Prostate gland (tissue), 2 donors: ENCODE measurements at places on chromosomes 2 and 18. TPM values are rescaled to one million over a fixed set of nuclear protein-coding genes. Genes with fewer than 3 reads are reported as not detected.

Gene HOXD9
- 29.1 TPM for total RNA-seq

Gene SULT1C4
- total RNA-seq, result not detected

DNA sequence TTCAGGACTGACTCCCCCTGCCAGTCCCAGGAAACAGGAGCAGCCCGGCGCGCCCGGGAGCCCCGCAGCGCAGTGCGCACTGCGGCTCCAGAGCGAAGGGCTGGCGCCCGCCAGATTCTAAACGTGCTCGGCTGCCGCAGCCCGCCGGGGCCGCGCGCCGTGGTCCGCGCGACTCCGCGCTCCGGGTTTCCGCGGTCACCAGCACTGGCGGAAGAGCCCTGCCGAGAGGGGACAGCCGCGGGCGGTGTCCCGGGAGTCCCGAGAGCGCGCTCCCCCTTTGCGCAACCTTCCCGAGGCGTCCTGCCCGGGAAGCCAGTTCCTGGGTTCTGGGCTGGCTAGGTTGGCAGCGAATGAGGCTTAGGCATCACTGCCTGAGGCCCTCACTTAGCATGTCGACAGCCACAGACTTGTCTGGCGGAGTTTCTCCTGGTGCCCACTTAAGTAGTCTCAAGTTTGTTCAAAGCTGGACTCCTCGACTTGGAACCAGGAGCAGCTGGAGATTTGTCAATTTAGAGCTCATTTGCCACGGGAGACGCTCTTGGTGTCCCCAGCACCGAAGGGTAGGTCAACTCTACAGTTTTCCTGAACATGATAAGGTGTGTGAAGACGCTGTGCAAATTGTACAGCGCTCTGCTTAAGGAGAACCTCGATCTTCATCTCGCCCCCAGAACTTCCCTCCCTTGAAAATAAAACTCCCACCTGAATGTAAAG lies 1.5 kb upstream of the VSNL1 start:
- peak overlapping the region; percentile 29 for H3K4me3 ChIP-seq
- peak overlapping the region; percentile 52 for H3K27ac ChIP-seq
- DNase-seq, result peak; percentile 80

- H3K4me3 ChIP-seq, result no peak overlapping the region
- H3K36me3 ChIP-seq, result no peaks in the 10 kb centered on the region
- H3K27me3 ChIP-seq, result no peaks in the 10 kb centered on the region
- no peaks in the 10 kb centered on the region for H3K4me1 ChIP-seq
- no peak overlapping the region for H3K27ac ChIP-seq
These were observed 43.1 kb upstream of the TGFA start for GRCh38 chr2:70596739-70597138.

- peak within 1 kb of the TSS; percentile 86 for H3K27ac ChIP-seq
- DNase-seq, result peak; percentile 88
- H3K27me3 ChIP-seq, result no peaks in the 10 kb centered on the region
- no peaks in the 10 kb centered on the region for H3K4me1 ChIP-seq
These were observed at the start of gene IFIH1 for GRCh38 chr2:162318328-162319180. Gene IFIH1 (minus strand): TSS chr2:162318684. CDS start chr2:162318307, 377 bp downstream.

DNA sequence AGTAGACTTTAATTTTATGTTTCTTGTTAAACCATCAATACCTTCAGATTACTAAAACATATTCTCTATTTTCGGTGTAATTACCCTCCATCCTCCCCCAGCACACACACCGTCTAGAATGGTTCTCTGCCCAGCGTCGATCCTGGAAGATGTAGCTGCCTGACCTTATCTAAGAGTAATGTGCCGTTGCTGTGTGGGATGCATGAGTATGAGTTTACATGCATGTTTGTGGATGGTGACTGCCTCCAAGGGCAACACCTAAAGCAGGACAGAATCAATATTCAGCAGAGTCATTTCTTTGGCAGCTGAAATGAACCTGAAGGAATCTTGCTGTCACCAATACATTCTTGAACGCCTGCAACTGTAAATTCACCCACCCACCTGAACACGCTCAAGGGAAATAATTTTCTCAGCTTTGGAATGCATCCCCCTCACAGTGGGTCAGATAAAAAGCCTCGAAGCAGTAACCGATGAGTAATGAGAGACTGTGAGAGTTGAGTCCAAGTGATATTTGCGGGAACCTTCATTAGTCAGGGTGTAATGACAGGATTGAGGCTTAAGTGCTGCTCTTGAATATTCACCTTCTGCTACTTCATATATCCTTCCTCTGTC lies 155.8 kb upstream of the RND3 start:
- H3K4me1 ChIP-seq, result no peaks in the 10 kb centered on the region
- no peak for DNase-seq
- H3K36me3 ChIP-seq, result no peaks in the 10 kb centered on the region
- H3K4me3 ChIP-seq, result no peak overlapping the region
- H3K27me3 ChIP-seq, result no peaks in the 10 kb centered on the region

- no peak overlapping the region for H3K27ac ChIP-seq
- H3K4me1 ChIP-seq, result no peaks in the 10 kb centered on the region
- no peaks in the 10 kb centered on the region for H3K27me3 ChIP-seq
- DNase-seq, result no peak
- no peak overlapping the region for H3K4me3 ChIP-seq
These were observed 23.9 kb downstream of the PECR start for GRCh38 chr2:216057688-216058193.

- H3K27me3 ChIP-seq, result no peaks in the 10 kb centered on the region
- no peaks in the 10 kb centered on the region for H3K4me1 ChIP-seq
- peaks cover 22% of the 10 kb centered on the region for H3K36me3 ChIP-seq
- H3K27ac ChIP-seq, result peak overlapping the region; percentile 5
- DNase-seq, result no peak
These were observed 112.3 kb downstream of the TNS1 start for GRCh38 chr2:217890445-217890844.

DNA sequence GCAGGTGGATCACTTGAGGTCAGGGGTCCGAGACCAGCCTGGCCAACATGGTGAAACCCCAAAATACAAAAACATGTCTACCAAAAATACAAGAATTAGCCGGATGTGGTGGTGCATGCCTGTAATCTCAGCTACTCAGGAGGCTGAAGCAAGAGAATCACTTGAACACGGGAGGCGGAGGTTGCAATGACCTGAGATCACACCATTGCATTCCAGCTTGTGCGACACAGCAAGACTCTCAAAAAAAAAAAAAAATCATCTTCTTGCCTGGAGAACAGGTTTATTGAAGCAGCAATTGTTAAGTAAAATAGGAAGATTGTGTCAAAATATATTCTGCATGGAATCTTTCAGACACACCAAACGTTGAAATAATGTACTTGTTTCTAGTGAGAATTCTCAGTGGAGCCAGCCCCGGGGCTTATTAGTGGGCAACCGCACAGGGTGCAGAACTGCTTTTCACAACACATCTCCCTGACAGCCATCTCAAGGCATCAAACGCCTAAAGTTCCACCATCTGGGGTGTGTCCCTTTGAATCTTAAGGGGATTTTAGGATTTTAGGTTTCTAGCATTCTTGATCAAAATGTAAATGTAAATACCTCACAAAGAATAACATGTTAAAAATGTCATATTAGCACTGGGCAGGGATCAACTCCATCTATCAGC lies 28.6 kb upstream of the PPP4R1 start:
- no peaks in the 10 kb centered on the region for H3K36me3 ChIP-seq
- no peaks in the 10 kb centered on the region for H3K4me1 ChIP-seq
- H3K27ac ChIP-seq, result no peak overlapping the region
- no peak overlapping the region for H3K4me3 ChIP-seq
- no peak for DNase-seq

DNA sequence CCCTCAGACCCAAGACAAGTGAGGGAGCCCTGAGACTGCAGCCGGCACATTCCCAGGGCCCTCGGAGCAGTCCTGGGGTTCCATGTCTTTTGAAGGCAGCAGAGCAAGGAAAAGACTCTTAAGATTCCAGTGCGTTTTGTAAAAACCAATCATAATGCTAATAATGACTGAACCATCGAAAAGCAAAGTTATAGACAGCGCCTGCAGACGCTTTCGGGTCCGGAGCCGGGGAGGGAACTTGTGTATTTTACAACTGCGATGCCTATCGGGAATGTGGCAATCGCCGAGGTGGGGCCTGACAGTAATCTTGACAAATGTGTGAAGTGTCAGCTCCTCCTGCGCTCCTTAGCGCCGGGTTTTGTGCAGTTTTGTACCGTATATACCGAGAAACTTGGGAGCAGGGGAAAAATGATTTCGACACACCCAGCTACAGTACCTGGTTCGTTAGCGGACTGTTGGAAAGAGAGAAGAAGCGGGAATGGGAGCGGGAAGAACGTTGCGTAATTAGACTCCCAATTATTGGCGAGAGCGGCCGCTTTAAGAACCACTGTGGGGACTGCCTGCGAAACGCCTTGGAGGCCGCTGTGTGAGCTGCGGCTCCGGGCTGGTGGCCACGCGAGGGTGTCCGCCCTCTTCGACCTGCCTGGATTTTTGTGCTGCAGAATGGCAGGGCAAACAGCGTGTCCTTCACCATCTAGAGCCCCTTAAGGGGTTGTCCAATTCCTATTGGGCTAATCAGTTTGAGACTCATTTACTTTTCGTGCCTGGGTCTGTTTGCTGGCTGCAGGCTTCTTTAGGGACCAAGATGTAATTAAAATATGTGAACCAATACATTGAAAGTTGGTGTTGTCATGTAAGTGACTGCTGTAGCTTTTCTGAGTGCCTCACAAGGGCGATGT lies 2.4 kb downstream of the EPAS1 start:
- no peaks in the 10 kb centered on the region for H3K27me3 ChIP-seq
- no peaks in the 10 kb centered on the region for H3K36me3 ChIP-seq
- H3K4me3 ChIP-seq, result peak overlapping the region; percentile 67
- DNase-seq, result peak; percentile 66
- H3K4me1 ChIP-seq, result peaks cover 5% of the 10 kb centered on the region

- no peaks in the 10 kb centered on the region for H3K36me3 ChIP-seq
- no peak overlapping the region for H3K27ac ChIP-seq
- no peak for DNase-seq
- H3K27me3 ChIP-seq, result no peaks in the 10 kb centered on the region
- no peak overlapping the region for H3K4me3 ChIP-seq
- H3K4me1 ChIP-seq, result no peaks in the 10 kb centered on the region
These were observed 442.0 kb upstream of the SYT4 start for GRCh38 chr18:43719267-43719795.

DNA sequence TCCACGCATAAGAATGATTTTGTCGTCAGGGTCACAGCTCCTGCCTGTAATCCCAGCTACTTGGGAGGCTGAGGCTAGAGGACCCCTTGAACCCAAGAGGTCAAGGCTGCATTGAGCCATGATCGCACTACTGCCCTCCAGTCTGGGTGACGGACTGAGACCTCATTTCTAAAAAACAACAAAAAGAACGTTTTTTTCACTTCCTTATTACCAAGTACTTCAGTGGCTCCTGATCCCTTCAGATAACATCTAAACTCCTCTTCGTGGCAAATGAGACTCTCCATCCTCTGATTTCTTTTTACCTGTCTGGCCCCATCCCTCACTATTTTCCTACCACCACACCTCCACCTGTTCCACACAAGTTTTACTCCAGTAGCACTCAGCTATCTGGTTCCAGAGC lies 105.4 kb upstream of the TLK1 start:
- no peaks in the 10 kb centered on the region for H3K4me1 ChIP-seq

DNA sequence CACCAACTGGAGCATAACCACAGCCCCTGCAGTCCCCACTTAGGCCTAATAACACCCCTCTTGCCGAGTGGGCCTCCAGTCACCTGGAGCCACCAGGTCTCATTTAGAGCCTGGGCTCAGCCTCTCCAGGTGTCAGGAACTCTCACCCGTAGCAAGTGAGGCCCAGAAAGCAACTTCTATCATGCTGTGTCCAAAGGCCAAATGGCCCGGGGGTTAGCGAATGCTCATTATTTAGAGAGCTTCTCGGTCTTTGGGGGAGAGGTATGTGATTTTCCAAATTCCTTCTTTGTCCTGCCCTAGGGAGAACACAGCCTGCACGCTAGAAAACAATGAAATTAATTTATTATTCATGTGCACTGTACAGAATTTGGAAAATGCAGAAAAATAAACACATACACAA lies 109.9 kb upstream of the PTPRM start:
- no peaks in the 10 kb centered on the region for H3K4me1 ChIP-seq
- DNase-seq, result no peak
- H3K27me3 ChIP-seq, result no peaks in the 10 kb centered on the region
- H3K27ac ChIP-seq, result no peak overlapping the region
- no peak overlapping the region for H3K4me3 ChIP-seq
- no peaks in the 10 kb centered on the region for H3K36me3 ChIP-seq
